ENCODE measurements at places on chromosomes 4 and X.

- DNase-seq: no peak
Measured at GRCh38 chrX:53930515-53931380, 113.5 kb downstream of the PHF8 start.

- DNase-seq: no peak
Measured at GRCh38 chr4:150259861-150260567, 181.8 kb downstream of the DCLK2 start.

DNA sequence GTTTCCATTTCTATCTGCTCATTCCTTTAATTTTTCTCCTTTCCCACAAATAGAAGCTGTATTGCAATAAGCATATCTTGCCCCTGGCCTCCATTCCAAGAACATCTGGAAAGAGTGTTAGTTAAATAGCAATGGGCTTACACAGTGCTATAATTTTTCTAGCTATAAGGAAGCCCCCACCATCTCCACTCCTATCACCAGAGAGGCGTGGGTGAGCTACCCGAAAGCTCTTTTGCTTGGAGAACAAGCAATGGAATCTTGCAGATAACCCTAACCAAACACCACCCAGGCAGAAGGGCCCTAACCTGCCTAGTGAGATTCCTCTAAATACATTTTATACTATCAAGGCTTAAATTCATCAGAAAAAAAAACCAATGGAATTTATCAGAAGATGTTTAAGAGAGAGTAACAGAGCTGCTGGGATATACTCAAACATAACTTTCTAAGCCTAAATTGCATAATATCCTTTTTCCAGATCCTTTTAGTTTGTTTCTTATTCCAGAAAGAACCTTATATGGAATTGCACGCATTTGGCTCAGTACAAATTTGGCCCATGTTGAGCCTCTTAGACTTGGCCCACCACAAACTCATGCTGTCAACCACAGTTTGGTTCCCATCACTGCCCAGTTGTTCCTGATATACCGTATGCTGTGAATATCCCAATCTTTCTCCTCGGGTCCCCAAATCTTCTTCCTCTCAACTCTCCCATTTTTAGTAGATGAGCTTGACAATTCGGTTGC is 91.6 kb upstream of the PLAC1 start:
- DNase-seq: no peak

GRCh38 chrX:40147971-40148370 is 50.2 kb upstream of the BCOR start:
- DNase-seq: no peak

DNA sequence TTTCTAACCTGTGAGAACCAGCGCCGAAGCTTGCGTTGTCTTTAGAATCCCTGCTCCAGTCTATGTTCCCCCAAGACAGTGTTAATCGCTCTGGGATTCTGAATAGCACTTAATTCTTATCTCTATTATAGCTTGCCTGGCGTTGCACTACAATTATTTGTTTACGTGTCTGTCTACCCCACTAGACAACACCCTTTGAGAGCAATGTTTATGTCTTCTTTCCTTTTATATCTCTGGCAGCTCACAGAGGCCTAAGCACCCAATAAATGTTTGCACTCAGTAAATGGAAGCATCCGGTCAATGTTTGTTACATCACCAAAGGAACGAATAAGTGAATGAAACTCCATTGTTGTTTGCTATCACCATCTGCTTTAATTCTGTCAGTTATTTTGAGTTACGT is 4.8 kb upstream of the NHS start:
- DNase-seq: no peak

GRCh38 chrX:97882306-97882705 is 998.6 kb downstream of the RPA4 start:
- DNase-seq: no peak

DNA sequence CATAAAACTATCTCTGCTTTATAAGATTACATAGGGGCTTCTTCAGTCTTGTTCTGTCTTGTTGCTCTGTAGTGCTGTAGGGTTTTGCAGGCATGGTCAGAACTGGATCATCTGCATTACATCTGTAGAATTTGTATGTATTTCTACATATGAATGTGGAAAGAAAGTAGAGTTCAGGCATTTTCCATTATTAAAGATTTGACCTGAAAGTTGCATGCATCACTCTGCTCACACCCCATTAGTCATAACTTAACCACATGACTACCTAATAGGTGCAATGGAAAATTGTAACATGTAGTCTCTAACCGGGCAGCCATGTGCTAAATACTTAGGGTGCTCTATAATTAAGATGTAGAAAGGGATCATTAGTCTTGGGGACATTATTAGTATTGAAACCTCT is 45.7 kb upstream of the AGA start:
- no peak for DNase-seq

DNA sequence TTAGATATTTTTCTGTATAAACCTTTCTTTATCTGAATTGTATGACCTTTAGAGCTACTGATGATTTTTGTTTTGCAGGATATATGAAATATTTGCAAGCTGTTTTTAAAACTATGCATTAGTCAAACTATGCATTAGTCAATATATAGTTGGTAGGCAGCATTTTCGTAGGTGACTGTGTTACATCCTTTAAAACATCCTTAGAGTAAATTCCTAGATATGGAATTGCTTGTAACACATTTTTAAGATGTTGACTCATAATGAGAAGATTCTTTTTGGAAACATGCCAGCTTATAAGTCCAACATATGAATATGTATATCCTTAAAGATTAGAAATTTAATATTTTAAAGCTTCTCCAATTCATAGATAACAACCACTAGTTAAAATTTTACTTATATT is 1768.5 kb downstream of the PCDH7 start:
- DNase-seq: no peak

DNA sequence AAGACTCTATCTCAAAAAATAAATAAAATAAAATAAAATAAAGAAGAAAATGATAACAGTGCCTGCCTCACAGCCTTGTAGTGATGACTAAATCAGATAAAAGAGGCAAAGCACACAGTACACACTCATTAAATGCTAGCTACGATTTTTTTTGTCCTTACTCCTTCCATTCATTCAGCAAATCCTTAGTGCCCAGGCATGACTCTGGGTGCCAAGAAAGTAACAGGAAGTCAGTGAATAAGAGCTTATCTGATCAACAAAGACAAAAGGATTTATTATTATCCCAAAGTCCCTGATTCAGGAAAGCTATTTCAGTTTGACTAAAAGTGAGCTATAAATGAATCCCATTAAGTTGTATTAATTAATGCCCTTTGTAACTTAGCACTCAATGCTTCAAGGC is 92.7 kb downstream of the SH3KBP1 start:
- no peak for DNase-seq

- no peak for DNase-seq
Measured at GRCh38 chr4:150136481-150136880, 58.2 kb downstream of the DCLK2 start.

GRCh38 chrX:83416273-83416672 is 91.8 kb upstream of the POU3F4 start:
- no peak for DNase-seq

GRCh38 chr4:139890816-139891215 is 225.2 kb downstream of the MGST2 start:
- no peak for DNase-seq
